KG1 (cell line): ENCODE measurements at places on chromosomes 16 and 17.

GRCh38 chr16:25064937-25065336 is 46.6 kb upstream of the LCMT1 start:
- no peak for DNase-seq

GRCh38 chr17:76549215-76549518 is 9.3 kb downstream of the PRCD start:
- no peak for DNase-seq

- DNase-seq = peak; percentile 41
Observed at GRCh38 chr17:45311760-45312476, 4.9 kb downstream of the MAP3K14 start.

- no peak for DNase-seq
Observed at GRCh38 chr16:86836503-86837129, 258.3 kb downstream of the FOXL1 start.

- DNase-seq = no peak
Observed at GRCh38 chr16:528111-529011, 849 bp downstream of the CAPN15 start.

GRCh38 chr17:56824503-56824902 is 9.2 kb downstream of the C17orf67 start:
- DNase-seq = no peak

GRCh38 chr17:68843522-68843921 is 111.7 kb downstream of the ABCA8 start:
- no peak for DNase-seq

DNA sequence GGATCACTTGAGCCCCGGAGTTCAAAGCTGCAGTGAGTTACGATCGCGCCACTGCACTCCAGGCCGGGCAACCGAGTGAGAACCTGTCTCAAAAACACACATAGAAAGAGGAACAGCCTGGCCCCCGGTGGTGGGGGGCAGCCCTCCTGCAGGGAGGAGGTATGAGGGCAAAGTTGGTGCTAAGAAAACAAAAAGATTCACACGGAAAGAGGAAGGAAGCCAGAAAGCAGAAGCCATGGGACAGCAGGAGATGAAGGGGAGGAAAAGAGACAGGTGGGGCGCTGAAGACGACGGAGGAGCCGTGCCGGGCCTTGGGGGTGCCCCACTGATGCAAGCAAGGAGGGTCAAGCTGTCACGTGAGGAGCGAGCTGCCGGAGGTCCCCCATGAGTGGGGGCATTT is 8.2 kb upstream of the C16orf74 start:
- DNase-seq = peak; percentile 73

- no peak for DNase-seq
Observed at GRCh38 chr16:4313563-4314531, 2.0 kb upstream of the GLIS2 start.

GRCh38 chr17:57259817-57260216 is 3.5 kb downstream of the MSI2 start:
- no peak for DNase-seq

DNA sequence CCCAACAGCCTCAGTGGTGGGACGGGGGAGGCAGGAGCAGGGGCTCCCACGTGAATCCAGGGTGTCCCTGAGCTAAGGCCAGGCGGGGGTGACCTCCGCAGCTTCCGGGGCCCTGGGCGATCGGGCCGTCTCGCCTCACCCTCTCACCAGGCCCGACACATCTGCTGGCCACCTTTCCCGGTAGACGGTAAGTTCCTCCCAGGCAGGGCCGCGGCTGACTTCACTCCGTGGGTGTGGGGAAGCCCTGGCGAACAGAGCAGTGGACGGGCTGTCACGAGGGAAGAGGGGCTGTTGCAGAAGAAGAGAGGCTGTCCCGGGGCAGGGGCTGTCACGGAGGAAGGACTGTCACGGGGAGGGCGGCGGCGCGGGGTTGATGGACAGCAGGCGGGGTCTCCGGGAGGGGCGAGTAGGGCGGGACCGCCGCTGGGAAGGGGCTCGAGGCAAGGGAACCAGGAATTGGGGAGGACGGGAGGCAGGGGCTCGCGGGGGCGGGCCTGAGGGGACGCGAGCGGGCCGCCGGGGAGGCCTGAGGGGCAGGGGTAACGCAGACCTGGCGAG is 498 bp downstream of the PKMYT1 start:
- no peak for DNase-seq

DNA sequence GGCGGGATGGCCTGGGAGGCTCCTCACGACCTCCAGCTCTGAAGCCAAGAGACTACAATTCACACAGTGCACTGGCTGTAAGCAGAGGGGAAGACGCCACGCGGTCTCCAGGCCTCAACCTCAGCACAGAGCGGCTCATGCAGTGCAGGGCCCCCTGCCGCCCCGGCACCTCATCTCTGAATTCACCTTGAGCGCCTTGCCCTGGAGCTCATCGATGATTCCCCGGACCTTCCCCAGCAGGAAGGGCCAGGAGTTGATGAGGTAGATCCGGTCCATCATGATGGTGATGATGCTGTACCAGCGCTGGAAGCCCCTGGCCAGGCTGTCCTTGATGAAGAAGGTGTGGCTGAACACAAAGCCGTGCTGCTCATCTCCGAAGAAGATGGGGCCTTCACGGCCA is 13.2 kb downstream of the FLCN start:
- no peak for DNase-seq

DNA sequence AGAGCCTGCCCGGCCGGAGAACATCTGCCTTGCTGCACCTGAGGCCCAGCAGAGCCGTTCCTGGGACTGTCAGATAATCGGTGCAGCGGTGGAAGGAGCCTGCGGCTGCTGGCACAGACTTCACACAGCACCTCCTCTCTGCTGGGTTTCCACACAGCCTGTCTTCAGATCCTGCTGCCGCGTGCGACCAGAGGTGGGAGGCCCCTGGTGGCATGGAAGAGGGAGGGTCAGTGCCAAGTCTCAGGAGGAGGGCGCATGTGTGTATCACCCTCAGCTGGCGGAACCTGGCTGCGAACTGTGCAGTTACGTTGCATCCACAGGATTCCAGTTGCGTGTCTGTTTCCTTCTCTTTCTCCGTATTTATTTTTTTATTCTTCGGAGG is 3.3 kb downstream of the CDK5R1 start:
- no peak for DNase-seq

GRCh38 chr16:67398546-67399217 is 5.4 kb upstream of the TPPP3 start:
- DNase-seq = no peak

GRCh38 chr16:1965396-1966001 is 873 bp upstream of the RPS2 start:
- DNase-seq = no peak

GRCh38 chr17:58280480-58281217 is at the start of gene MPO:
Gene MPO, minus strand, starts transcription at chr17:58280935. Its CDS starts 177 bp downstream, at chr17:58280758.
- no peak for DNase-seq

DNA sequence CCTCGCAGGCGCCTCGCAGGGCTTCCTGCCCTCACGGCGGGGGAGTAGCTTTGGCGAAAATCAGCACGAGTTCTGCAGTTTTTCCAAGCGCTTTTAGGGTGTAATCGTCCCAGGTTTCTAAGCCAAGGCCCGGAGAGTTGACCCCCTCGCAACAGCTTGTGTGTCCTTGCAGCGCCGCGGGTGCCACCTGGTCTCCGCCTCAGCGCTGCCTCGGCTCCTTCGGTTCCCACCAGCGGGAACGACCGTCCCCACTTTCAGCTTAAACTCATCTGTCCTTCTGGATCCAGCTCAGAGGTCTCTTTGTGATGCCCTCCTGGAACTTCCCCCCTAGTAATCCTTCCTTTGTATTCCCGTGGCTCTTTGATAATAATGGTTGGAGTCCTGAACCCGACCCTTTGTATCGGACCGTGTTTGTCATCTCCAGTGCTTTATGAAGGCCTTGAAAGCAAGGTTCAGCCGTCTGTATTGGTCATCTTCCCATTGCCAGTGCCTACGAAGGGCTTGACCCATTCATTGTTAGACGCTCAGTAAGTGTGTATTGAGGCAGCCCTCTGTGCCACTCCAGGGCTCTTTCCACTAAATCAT is 858 bp upstream of the SMARCE1 start:
- DNase-seq = no peak

GRCh38 chr16:87056551-87056950 is 260.6 kb downstream of the C16orf95 start:
- DNase-seq = no peak

- no peak for DNase-seq
Observed at GRCh38 chr17:72332367-72332766, 211.5 kb downstream of the SOX9 start.

DNA sequence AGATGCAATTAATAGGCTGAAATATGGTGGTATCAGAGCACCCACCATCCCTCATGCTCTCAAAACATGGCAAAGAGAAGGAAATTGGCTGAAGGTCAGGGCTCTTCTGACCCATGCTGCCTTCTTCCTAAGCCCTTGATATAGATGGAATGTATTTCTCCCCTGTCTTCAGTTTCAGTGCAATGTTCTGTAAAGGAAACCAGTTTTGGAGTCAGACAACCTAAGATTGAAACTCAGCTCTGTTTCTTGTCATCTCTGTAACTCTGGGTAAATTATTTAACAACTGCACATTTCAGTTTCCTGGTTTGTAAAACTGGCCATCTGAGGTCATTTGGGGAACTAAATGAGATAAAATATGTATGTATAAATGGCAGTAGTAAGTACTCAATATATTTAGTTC is 243.9 kb downstream of the CA10 start:
- no peak for DNase-seq

DNA sequence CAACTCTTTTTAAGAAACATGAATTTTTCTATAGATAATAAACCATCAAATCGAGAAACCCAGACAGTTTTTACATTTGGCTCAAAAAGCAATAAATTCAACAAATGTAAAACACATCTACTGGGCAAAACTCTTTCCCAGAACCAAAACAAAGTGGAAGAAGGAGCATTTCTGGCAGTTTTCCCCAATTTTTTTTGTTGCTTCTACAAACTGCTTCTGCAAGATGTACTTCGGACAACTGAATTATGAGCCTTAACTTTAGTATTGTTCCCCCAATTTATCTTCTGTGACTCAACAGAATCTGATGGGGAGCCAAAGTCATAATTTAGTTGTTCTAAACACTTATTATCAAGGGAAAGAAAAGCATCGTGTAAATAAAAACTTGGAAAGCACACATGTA is 1047.2 kb downstream of the CDH11 start:
- DNase-seq = no peak

DNA sequence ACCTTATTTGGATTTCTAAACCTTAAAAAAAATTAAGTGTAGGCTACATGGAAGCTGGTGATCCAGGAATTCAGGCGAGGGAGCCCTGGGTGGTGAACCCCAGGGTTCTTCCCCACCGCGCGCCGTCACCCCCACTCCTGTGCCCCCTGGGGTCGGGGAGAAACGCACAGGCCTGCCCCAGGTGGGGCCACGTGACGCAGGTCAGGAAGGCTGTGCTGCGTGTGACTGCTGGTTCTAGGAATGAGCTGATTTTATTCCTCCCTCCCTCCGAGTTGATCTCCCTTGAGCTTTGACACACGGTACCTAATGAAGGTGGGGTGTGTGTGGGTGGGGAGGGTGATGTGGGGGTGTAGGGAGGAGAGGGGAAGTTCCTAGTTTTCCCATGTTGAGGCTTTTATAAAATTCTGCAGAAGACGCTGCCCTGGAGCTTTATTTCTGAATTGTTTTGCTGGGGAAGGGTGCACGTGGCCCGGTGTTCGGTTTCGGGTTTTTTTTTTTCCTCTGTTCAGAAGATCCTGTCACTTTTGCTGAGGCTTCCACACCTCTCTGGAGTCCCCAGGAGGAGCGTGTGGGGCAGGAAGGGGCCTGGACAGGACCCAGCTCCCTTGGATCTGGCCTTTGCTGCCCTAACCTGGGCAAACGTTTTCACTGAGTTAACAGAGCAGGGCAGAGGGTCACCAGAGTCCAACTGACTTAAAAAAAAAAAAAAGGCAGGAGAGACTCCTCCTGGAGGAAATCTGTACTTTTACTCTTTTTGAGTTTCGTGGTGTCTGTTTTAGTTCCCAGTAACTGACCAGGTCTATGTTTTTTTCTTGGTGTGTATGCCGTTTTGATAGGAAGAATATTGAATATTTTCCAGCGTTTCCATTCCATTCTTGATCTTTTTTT is 55.8 kb upstream of the GSE1 start:
- DNase-seq = peak; percentile 14

GRCh38 chr17:66313995-66314659 is 11.7 kb downstream of the PRKCA start:
- DNase-seq = no peak

GRCh38 chr16:25035494-25036405 is 20.6 kb upstream of the ARHGAP17 start:
- DNase-seq = no peak

DNA sequence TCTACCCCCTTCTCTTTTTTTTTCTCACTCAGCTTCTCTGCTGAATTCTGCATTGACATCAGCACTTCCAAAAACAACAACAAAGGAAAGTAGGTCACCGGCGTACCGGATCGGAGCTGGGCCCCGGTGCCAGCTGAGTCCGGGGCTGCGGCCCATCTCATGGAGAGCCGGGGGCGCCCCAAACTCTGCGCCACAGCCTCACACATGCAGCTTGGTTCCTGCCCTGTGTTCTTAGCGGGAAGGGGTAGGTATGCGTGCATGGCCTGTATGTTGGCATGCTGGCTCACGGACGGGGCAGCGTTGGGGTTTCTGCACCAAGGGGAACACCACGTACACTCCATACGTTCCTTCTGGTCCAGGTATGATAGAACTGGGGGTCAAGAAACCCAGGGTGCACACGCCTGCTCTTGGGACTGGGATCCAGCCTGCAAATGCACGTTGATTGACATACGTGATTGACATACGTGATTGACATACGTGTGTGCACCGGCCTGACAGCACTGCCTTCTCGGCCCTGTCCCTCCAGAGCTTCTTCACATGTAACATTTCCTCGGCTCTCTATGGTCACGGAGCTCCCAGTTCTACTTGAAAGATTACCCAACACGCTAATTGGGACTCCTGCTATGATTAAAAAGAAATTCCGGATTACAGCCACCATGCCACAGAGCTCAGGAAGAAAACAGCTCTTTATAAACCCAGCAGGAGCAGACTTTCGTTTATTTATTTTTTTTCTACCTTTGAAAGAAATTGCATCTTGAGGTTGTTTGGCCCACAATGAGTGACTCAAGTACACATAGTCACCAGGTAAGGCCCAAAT is 88.7 kb downstream of the RPA1 start:
- DNase-seq = no peak

GRCh38 chr17:73342541-73343167 is 30.9 kb upstream of the CDC42EP4 start:
- DNase-seq = no peak

DNA sequence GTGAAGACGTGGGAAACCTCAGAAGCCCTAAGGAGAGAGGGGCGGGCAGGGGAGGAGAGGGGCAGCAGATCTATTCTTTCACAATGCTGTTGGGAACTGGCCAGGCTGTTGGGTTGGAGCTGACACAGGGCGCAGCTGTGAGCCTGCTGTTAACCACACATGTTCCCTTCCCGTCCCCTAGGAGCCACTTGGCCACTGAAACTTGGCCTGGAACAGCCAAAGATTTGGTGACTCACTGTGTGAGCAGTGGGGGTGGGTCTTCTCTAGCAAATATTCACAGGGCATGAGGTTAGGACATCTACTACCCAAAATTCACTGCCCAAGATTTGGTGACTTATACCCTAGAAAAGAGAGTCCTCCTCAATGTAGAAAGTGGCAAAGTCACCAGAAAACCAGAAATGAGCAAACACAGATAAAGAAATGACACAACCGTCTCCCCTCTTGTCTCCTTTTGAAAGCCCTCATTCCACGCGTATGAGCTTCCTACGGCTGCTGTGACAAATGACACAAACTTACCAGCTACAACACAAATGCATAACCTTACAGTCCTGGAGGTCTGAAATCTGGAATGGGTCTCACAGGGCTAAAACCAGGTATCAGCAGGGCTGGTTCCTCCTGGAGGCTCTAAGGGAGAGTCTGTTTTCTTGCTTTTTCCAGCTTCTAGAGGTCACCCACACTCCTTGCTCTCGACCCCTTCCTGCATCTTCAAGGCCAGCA is 6.3 kb downstream of the TBC1D16 start:
- no peak for DNase-seq

GRCh38 chr17:2122641-2123302 is 67.9 kb downstream of the HIC1 start:
- DNase-seq = no peak

GRCh38 chr16:47672475-47672874 is 211.3 kb downstream of the PHKB start:
- no peak for DNase-seq
